ENCODE measurements at places on chromosomes 3 and 15.

- no peak for DNase-seq
Measured at GRCh38 chr3:41717641-41718040, 244.3 kb downstream of the ULK4 start.

GRCh38 chr3:194736277-194736895 is 50.7 kb downstream of the FAM43A start:
- peak; percentile 87 for DNase-seq

DNA sequence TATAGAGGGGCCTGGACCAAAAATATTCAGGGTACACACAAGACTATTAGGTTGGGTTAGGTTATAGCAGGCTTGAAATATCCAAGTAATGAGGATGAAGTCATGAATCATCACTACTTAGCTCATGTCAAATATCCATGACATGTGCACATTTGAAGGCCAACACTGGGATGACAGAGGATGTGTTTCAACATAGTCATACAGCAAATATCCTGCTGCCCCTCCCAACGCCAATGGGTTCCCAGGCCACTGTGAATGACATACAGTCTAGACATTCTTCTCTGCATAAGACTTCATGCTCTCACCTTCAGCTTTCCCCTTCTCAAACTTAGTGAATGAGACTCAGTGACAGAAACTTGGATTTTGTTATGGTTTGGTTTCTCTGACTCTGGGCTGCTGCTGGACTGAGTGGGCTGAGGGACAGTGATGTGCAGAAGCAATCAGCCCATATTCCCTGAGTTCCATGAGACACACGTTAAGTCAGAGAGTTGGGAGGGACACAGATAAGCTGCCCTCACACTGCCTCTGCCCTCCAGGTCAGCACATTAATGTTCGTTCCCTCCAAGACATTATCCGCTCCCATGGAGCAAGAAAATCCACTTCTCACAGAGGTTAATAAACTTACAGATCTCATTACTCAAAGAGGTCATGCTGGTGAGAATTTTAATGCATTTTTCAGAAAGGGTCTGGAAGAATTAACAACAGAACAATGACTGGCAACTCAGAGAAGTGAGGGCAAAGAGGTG is 15.4 kb downstream of the HOMER2 start:
- DNase-seq, result no peak

GRCh38 chr3:19229086-19229485 is 80.8 kb downstream of the KCNH8 start:
- no peak for DNase-seq

DNA sequence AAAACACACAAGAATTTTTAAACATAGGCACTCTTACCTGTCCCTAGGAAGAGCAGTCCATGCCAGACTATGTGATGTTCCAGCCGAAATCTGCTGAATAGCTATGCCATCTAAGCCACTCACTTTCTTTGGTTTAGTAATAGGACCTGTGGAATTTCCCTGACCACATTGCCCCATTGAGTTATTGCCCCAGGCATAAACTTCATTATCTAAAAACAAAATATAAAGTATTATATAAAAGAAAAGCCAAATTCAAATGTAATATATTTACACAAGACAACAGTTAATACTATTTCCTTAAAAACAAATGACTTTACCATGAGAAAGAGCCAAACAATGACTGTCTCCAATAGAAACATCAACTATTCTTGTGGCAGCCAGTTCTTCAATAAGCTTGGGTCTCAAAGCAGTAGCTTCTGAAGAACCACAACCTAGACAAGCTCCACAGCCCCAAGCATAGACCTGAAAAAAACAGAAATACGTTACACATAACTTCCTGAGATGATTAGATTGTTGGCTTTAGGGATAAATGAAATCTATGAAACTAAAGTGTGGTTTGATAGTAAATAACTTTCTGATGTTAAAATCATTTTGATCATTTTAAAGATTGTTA is 84.3 kb downstream of the HERC1 start:
- DNase-seq, result no peak

- peak; percentile 48 for DNase-seq
Measured at GRCh38 chr3:112531358-112531781, 30.4 kb downstream of the ATG3 start.

- DNase-seq, result no peak
Measured at GRCh38 chr3:23994244-23994569, 49.1 kb downstream of the NR1D2 start.

- DNase-seq, result peak; percentile 74
Measured at GRCh38 chr3:193788189-193788991, 195.4 kb downstream of the OPA1 start.

- DNase-seq, result no peak
Measured at GRCh38 chr3:46334741-46335478, 19.0 kb upstream of the CCR2 start.

DNA sequence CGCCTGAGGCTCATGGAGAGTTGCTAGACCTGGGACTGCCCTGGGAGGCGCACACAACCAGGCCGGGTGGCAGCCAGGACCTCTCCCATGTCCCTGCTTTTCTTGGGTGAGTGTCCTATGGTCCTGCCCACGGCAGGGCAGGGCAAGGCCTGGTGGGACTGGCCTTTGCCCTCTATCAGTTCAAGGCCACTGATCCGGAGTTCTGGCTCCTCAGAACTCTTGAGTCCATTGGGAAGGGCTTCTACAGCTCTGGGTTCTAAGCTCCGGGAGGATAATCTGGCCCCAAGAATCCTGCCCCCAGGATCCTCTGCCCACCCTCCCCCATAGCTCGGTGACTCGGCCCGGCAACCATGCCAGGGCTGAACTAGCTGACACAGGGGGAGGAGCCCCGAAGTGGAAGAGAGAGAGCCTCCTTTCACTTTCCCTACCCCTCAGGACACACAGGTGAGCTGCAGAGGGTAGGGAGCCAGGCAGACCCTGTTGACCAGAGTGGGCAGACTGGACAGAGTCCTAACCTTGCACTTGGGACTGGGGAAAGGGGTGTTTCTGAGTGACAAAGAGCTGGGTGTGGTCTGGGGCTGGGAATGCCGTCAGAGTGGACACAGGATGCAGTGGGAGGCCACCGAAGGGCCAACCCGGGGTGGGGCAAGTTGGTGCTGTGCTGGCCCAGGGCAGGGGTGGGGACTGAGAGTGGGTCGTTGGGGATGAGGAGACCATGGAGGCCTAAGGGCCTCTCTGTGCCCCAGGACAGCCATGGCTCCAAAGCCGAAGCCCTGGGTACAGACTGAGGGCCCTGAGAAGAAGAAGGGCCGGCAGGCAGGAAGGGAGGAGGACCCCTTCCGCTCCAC is 664 bp downstream of the PARP3 start:
- DNase-seq, result peak; percentile 58

- no peak for DNase-seq
Measured at GRCh38 chr3:148087601-148088371, 609.9 kb upstream of the AGTR1 start.

GRCh38 chr3:161462138-161462537 is 34.5 kb upstream of the OTOL1 start:
- DNase-seq, result no peak

DNA sequence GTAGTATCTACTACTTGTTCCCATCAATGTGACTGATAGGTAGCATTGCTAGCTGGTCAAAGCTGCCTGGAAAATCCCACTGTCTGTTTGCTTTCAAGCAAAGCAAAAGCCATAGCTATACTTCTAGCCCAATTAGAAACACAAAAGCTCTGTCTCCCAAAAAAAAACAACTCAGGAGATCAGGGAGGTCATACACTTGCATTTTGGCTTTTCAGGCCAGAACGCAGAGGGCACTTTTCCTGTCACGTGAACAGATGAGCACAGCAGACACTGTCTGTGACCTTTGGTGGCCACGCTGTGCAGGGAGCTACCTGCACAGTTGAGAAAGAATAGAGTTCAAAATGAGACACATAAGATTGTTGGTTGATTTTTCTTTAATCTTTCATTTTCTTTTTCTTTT is 441.7 kb upstream of the PDZRN3 start:
- no peak for DNase-seq

- no peak for DNase-seq
Measured at GRCh38 chr15:94198633-94199032, 32.7 kb upstream of the MCTP2 start.

- no peak for DNase-seq
Measured at GRCh38 chr15:85749261-85750151, 45.2 kb downstream of the KLHL25 start.

GRCh38 chr15:35078221-35078915 is 6.7 kb downstream of the NANOGP8 start:
- peak; percentile 66 for DNase-seq

- DNase-seq, result no peak
Measured at GRCh38 chr3:165983284-165983683, 146.1 kb upstream of the BCHE start.

GRCh38 chr3:190017521-190018288 is 103.0 kb downstream of the P3H2 start:
- no peak for DNase-seq

Measured in NB4 (cell line).